Lower lobe of right lung (tissue), 2 donors: ENCODE measurements at places on chromosomes 3 and 15. TPM values are rescaled to one million over a fixed set of nuclear protein-coding genes. Genes with fewer than 3 reads are reported as not detected.
A peak's percentile ranks its signal among the peaks of the same experiment; 100 is the strongest.

DNA sequence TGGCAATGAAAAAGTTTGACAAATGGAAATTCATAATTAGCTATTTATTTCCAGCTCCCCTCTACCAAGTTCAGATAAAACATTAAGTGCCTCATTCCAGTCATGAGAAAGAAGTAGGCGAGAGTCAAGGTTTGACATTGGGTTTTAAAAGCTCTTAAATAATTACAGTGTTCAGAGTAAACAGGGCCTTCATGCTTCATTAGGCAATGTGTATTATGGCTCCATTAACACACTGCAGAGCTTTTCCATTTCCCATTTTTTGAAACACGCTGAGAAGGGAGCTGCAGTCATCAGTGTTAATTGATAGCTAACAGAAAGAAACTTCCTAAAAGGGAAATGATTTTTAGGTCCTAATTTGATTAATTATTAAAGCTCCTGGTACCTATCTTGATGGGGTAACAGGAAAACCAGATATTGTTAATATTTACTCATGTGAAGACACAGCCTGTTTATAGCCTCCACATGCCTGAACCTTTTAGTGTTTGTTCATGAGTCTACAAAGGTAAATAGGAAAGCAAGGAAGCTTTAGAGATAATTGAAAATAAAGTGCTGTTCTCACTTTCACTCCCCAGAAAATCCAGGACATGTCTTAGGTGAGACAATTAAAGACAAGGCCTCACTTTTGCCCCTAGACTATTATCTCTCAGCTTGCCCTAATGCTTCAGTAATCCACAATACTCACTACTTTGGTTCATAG, 28.7 kb downstream of the SST start:
- DNase-seq: no peak

GRCh38 chr3:10517627-10518026, 12.2 kb upstream of the ATP2B2 start:
- no peak for DNase-seq

DNA sequence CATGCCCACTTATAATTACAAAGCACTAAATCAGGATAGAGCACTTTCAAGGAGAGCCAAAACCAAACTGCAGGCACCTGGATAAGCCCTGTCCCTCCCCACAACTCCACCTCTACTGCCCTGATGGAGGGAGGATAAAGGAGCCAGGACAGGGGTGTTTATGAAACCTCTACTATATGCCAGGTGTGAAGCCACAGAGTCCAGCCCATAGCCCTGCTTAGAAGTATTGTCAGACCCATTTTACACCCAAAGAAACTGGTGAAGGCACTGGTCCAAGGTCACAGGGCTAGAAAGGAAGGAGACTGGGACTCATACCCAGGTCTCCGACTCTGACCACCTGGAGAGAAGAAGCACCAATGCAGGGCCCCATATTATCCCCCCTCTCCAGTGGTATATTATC, 48.7 kb downstream of the SH3BP5 start:
- no peak for DNase-seq

- no peak for DNase-seq
These were observed 18.6 kb downstream of the SPCS1 start for GRCh38 chr3:52724511-52724910.

Gene OR5H14
- total RNA-seq: not detected

GRCh38 chr3:127074900-127075360, 92.0 kb downstream of the PLXNA1 start:
- DNase-seq: peak; percentile 51

- DNase-seq: no peak
These were observed 30.5 kb downstream of the ACAN start for GRCh38 chr15:88833731-88834100.
